NCI-H2171 (cell line): ENCODE measurements at places on chromosomes 11 and 22.

GRCh38 chr11:11995601-11996000 is 12.8 kb downstream of the DKK3 start:
- no peak for DNase-seq

- DNase-seq, result peak; percentile 61
Measured at GRCh38 chr22:23036684-23037428, 33.5 kb upstream of the GNAZ start.

DNA sequence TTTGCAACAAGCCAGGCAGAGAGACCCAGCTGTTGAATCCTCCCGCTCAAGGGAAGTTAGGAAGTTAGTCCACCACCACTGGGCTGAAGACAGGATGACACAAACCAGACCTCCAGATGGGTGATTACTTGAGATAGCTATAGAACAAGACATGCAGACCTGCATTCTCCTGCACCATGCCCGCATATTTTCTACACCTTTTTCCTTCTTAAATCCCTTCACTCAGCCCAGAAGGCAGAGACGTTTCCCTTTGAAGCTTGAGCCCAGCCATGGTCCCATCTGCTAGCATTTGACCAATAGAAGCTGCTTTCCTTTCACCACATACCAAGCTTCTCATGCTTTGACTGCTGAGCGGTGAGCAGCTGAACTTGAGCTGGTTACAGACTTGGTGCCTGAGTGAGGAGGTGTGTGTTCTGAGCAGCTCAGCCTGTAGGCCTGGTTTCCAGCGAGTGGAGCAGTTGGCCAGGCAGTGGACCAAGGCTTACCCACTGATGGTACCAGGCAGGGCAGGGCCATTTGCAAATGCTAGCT is 29.2 kb upstream of the CBX6 start:
- DNase-seq, result no peak

DNA sequence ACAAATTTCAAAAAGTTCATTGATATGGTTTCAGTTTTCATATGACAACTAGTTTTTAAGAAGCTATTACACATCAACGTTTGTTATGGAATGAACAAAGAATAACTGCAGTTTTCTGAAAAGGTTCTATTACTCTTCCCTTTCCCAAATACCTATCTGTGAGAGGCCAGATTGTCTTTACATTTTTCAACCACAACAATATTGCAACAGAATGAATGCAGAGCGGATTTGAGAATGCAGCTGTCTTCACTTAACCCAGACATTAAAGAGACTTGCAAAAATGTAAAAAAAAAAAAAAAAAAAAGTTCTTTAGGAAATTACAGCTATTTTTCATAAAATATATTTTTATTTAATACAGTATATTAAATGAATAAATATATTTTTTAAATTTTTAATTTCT is 250.8 kb downstream of the DDX10 start:
- no peak for DNase-seq

GRCh38 chr11:23569547-23569946 is 709.3 kb upstream of the CCDC179 start:
- no peak for DNase-seq

GRCh38 chr11:83364500-83365045 is 78.4 kb upstream of the CCDC90B start:
- no peak for DNase-seq

GRCh38 chr11:61543606-61544306 is 35.2 kb downstream of the LRRC10B start:
- no peak for DNase-seq
